ENCODE measurements at places on chromosomes 3 and 15.

DNA sequence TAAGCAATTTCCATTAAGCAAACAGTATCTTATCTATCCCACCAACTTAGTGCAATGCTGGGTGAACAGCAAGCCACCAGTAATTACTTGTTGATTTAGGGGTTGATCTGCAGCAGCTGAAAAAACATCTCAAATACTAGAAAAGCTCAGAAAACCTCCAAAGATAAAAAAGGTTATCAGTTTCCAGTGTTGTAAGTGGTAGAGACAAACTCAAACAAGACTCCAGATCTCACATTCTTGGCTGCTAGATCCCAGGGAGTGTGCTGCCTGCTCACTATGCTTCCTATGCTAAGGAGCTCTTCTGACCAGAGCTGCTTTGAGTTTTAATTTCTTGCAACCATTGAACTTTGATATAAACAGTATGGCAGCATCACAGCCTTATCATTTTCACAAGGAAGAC, 11.3 kb downstream of the B3GALNT1 start:
- no peak for DNase-seq

DNA sequence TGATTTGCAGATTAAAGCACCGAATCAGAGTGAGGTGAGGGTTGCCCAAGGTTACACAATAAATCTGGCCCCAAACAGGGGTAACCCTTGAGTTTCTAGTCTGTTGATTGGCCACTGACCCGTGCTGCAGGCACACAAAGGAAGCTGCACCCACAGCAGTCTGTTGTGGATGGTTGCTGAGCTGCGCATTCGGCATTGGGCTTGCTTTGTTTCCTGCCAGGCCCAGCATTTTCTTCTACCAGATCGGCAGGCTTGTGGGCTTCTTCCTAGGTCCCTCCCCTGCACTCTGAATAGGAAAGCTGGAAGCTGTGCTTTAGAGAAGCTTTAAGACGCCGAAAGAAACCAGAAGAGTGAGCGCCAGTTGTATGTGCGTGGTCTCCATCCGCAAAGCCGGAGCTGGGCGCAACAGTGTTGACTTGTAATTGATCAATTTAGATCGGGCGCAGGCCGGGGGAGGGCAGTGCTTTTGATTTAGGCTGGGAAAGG, 12.1 kb downstream of the B3GNT5 start:
- DNase-seq = no peak

- DNase-seq = no peak
These were observed 17.4 kb downstream of the SH3BP5 start for GRCh38 chr3:15315003-15315402.

DNA sequence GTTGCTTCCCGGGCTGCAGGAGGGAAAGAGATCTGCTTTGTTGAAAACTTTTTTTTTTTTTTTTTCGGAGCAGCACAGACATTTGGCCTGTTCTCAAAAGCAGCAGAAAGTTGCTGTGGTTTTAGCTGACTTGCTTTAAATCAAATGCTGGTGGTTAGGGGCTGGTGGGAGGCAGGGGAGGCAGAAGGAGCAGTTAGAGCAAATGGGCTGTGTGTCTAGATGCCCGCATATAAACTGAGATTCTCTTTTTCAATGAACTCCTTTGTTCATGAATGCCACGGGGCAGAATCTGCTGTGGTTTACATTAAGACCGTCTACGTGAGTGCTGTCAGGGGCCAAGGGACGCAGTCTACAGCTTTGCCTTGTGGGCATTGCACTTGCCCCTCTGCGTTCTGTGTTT, 95.9 kb downstream of the FLNB start:
- no peak for DNase-seq

DNA sequence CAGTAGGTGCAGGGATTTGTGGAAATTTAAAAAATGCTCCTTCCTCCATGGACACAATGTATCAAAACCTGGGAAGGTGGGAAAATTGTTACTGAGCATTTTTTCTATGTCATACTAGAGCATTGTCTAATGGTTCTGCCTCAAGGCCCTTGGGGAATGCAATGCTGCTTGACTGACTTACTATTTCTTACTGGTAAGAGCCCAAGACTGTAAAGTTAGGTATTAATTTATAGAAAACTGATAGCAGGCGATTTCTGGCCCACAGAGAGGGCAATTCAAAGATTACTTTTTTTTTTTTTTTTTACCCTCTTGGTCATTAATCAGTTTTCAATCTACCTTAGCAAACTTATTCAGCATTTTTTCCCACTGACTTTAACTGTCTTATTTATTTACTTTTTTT, 38.5 kb upstream of the MRPL3 start:
- DNase-seq = no peak

DNA sequence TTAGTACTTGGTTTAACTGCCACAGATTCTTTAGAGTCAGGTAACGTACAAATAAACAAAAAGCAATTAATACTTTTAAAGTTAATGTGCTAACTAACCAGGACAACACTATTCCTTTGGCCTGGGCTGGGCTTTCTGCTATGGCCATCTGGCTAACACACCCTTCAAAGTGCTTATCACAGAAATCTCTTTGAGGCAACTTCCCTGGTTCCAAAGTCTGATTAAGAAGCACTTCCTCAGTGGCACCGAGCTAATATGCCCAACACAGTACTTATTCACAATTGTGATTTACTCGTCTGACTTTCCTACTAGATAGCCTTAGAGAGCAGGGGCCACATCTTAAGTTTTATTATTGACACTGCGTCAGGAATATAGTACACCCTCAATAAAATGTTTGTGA, 191.4 kb downstream of the MEIS2 start:
- no peak for DNase-seq

GRCh38 chr15:62128916-62129315, 36.2 kb downstream of the C2CD4B start:
- no peak for DNase-seq

- no peak for DNase-seq
These were observed 621.7 kb downstream of the ZPLD1 start for GRCh38 chr3:103056542-103056941.

DNA sequence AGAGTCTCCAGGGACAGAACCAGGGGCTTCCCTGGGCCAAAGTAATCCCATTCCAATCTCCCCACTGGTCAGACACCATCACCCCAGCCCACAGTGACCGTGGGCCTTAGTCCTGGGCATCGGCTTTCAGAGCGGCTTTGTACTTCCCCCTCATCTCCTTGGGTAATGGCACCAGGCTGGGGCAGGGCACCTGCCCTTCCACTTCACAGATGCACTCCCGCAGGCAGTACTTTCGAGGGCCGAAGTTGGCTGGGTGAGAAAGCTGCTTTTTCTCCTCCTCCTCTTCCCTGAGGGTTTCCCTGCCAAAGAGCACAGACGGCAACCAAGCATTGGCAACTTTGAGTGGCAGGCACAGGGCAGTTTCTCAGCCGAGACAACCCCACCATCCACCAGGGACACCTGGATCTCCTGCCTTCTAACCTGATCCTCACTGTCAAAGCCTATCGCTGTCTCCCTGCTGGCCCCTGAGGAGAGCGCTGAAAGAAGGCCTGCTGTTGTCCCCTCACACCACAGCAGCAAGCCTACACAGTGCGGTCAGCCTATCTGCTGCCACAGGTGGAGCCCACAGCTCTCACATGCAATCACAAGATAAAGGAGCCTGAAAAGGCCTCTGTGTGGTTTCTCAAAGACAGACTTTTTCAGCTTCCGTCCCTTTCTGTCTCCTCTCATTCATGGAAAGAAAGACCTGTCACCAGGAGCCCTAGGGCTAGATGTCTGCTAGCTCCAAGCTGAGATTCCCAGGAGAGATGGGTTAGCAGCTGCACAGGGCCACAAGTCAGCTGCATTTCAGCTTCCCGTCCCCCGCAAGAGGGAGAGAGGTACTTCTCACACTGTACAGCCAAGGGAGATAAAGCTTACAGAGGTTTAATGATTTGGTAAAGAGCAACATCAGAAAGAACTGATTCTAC, 12.5 kb downstream of the MRPS25 start:
- DNase-seq = no peak

DNA sequence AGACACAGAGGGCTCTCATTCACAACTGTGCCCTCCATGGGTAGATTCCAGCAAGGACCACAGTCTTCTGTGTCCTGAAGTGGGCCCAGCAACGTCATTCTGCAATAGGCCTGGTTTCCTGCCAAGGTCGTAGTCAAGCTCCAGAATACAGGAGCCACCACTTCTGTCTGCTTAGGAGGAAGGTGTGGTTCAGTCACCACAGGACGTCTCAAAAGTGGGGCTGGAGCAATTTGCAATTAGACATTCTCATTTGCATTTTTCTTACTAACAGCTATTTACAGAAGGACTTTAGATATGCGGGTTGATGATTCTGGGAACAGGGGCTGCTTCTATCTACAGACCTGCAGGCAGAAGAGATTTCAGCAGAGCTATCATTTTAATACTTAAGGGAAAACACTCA, 58.7 kb upstream of the MYRIP start:
- DNase-seq = no peak

DNA sequence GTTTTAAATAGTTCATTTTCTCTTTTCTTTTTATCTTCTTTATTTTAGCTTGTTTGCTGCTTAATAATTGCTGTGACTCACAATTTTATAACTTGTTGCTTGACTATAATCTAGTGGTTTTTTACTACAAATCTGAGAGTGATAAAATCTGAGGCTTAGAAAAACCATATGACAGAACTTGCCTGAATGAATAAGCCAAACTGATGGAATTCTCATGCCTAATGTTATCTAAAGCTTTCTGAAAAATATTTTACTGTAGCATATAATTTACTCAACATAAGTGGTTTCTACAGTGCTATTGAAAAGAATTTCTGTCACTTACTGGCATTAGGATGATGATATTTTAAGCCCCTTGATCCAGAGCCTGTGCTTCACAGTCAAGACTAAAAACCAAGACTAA, 175.1 kb downstream of the VGLL3 start:
- no peak for DNase-seq

DNA sequence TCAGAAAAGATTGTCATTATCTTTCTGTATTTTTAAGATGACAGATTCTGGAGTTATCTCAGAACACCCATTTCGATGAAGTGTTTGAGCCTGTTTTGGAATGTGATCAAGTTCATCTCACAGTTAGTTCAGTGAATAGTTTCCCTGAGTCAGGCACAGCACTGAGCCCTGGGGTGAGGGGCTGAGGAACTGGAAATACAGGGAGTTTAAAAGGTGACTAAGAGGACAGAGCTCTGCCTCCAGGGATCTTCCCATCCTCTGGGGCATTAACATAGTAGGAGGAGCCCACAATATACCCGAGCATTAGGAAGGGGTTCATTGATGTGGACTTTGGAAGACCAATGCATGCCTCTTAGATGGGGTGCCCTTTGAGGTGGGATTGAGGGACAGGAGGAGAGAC, 355.1 kb downstream of the CLSTN2 start:
- no peak for DNase-seq

- no peak for DNase-seq
These were observed 65.8 kb downstream of the MB21D2 start for GRCh38 chr3:192851821-192852372.

DNA sequence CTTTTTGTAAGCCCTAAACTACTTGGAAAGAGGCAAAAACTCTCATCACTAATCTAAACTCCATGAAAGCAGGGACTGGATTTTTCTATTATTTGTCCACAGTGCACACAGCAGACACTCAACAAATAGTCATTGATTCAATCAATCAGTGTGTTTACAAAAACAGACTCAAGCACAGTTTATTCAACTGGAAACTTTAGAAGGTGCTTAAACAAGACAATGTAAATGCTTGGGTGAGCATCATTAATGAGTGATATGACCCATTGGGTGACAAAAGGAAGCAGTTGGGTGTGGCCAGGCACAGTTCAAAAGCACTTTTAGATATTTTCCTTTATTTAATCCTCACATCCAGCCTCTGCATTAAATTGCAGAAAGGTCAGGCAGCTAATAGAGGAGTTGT, 32.0 kb upstream of the PPP4R2 start:
- no peak for DNase-seq

DNA sequence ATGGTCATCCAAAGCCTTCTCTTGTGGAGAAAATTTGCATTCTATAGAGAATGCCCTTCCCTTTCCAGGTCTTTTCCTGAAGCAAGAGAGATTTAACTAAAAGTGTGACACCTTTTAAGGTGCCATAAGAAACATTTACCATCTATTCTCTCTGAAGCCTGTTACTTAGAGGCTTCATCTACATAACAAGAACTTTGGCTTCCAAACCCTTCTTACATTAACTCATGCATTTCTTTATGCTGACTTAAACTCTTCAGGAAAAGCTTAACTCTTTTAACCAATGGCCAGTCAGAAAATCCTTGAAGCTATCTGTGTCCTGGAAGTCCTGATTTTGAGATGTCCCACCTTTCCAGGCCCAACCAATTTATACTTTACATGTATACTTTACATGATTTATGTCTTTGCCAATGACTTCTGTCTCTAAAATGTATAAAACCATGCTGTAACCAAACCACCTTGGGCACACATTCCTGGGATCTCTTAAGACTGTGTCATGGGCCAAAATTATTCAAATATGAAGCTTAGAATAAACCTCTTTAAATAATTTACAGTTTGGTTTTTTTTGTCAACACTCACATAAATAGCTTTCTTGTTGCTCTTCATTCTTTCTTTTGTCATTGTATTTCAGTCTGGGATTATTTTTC, 472.6 kb upstream of the NECTIN3 start:
- no peak for DNase-seq

- DNase-seq = no peak
These were observed 53.3 kb upstream of the KY start for GRCh38 chr3:134704133-134704532.

GRCh38 chr3:46705751-46706552, 4.8 kb downstream of the TMIE start:
- no peak for DNase-seq

GRCh38 chr3:148309390-148310035, 388.2 kb upstream of the AGTR1 start:
- DNase-seq = no peak

- DNase-seq = no peak
These were observed 212.5 kb downstream of the CADPS start for GRCh38 chr3:62662677-62663076.

DNA sequence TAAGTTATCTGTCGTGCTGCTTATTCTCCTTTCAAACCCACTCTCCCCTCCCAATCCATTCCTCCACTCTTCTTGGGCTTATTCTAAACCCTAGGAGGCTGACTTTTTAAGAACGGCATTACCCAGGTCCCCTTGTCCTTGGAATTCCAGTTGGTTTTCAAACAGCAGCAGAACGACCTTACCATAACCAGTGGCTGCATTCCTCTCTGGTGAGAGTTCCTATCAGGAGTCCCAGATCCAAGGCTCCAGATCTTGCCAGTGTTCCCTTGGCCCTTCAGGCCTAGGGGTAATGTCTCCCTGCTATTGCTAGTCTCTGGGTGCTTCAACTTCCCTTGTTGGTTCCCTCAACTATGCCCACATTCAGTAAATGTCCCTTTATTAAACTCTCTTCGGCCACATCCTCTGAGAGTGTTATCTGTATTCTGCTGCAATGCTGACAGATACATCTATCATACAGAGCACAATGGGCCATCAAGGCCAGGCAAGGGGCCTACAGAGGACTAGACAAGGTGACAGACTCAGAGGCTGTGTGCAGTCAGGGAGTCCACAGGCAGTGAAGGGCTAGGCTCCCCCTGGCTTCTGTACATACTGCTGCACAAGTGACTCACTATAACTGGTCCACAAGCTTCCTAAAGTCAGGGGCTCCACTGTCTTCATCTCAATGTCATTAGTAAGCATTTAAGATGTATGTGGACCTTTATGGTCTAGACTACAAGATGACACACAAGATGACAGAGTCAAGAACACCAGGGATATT, 10.1 kb downstream of the LYSMD2 start:
- no peak for DNase-seq

- no peak for DNase-seq
These were observed 87.4 kb upstream of the CACNA2D3 start for GRCh38 chr3:54034971-54035370.

- DNase-seq = no peak
These were observed 324.3 kb downstream of the CHST2 start for GRCh38 chr3:143443851-143444331.

GRCh38 chr15:80946576-80946975, 43.0 kb downstream of the MESD start:
- DNase-seq = no peak

Data from activated T-cell treated with anti-CD3 and anti-CD28 coated beads for 48 hours (primary cell).